ENCODE measurements at places on chromosomes 5 and 9. TPM values are rescaled to one million over a fixed set of nuclear protein-coding genes. Genes with fewer than 3 reads are reported as not detected.
A peak's percentile ranks its signal among the peaks of the same experiment; 100 is the strongest.

- DNase-seq, result no peak
Observed at GRCh38 chr5:98750693-98751092, 22.8 kb upstream of the RGMB start.

GRCh38 chr9:113154471-113154870, 3.7 kb downstream of the SLC31A2 start:
- DNase-seq, result no peak

GRCh38 chr5:125232779-125233230, 486.4 kb upstream of the ZNF608 start:
- DNase-seq, result no peak

DNA sequence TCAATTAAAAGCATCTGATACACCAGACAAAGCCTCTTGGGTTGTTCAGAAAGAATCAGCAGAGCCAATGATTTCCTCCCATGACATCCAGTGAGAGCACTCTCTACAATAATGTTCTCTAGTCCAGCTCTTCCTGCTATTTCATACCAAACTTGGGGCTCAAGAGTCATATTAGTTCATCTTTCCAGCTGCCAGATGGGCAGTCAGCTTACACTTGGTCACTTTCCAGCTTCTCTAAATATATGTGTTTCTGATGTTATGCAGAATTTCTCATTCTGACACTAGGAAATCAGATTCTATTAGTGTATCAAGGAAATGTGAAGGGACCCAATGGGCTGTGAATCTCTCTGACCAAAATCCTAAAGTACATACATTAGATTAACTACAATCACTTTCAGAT, 148.9 kb downstream of the ENC1 start:
- DNase-seq, result no peak

DNA sequence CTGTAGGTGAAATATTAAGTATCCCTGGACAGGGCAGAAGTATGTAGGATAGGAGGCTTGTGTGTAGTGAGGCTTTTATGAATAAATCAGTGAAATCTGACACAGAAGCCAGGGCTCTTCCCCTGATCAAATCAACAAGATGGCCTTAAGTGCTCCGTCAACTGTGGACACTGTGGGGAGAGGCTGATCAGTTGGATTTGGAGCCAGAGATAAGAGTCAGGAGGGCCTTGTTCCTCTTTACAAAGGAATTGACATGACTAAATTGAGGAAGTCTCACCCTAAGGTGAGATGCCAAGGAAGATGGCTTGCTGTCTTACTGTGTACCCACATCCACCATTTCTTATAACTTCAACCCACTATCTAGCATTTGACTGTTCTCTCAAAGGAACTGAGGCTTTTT, 91.6 kb upstream of the PRRC1 start:
- no peak for DNase-seq

DNA sequence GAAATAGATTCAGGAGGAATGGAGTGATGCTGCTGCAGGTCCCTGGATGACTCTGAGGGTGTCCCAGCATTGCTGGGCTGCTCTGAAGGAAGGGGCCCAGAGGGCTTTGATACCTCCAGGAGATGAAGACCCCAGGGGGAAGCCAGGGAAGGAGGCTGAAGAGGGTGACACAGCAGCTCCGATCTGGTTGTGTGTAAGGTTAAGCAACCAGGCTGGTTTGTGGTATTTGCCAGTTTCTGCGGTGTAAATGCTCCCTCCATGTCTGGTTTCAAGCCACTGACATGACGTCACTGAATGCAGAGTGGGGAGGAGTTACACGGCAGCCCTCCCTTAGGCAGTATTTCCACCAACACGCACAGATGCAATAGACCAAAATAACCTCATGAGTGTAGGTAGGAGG, 40.0 kb upstream of the ORM1 start:
- DNase-seq, result peak; percentile 26

GRCh38 chr5:82694711-82695285, 382.4 kb downstream of the TMEM167A start:
- DNase-seq, result no peak

DNA sequence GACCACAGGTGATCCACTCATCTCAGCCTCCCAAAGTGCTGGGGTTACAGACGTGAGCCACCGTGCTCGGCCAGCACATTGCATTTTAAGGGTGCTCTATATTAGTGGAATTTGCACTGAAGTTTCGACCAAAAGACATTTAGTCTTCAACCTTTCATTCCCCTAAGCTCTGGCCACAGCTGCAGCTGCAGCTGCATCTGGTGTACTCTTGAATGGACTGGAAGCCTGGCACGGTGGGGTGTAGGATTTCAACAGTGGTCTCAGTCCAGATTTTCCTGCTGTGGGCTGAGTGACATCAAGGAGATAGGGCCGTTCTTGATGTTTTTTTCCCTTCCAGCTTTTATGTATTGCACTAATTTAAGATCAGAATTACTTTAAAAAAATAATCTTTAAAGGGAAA, 255.2 kb downstream of the PDZD2 start:
- no peak for DNase-seq

DNA sequence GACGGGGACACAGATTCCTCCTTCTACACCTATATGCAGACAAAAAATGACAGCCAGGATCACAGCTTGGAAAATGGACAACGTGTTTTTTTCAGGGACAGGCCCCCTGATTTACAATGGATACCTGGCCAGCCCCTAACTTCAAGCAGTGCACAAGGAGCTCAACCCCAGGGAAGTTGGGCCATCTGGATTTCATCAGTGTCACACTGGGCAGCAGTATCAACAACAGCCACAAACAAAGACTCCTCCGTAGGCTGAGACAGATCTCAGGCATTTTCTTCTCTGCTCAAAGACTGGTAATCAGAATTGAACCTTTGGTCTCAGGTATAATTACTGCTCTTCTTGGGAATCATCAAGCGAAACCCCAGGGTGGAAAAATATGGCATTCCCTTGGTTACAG, 374.0 kb downstream of the ZNF608 start:
- no peak for DNase-seq

DNA sequence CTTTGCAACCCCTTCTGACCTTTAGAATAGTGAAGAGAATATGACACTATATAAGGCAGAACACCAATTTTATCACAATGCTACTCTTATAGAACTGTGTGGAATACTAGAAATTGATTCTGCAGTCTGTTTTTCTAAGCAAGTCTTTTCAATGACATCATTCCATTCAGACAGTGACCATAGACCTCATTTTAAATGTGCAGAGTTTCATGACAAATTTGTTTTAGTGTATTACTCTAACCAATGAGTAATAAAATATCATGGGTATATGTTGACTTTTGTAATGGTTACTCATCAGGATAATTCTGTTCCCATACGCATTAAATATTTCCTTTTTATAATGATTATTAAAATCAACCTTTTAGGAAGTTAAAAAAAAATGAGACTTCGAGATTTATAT, 219.9 kb downstream of the COX7C start:
- no peak for DNase-seq

DNA sequence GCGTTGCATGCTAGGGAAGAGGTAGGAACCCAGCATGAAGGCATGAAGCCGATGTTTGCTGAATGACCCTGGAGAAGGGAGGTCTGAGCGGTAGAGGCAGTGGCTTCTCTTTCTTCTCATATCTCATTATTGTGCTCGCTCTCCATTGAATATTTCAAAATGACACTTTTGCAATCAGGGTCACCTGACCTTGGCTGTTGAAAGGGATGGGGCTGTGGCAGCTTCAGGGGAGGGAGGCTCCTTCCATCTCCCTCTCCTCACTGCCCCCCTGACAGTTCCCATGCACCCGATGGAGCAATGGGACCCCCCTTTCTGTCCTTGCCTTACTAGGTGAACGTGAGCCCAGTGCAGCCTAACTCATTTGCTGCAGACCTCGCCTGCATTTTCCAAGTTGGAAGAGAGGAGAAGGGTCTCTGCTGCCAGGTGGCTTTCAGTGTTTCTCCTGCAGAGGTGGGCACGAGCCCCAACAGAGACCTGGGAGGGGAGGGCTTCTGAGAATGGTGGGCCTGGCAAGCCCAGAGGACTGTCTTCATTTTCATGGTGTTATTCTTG, 17.9 kb downstream of the STC2 start:
- DNase-seq, result no peak

GRCh38 chr9:18394847-18395351, 79.1 kb upstream of the ADAMTSL1 start:
- no peak for DNase-seq

DNA sequence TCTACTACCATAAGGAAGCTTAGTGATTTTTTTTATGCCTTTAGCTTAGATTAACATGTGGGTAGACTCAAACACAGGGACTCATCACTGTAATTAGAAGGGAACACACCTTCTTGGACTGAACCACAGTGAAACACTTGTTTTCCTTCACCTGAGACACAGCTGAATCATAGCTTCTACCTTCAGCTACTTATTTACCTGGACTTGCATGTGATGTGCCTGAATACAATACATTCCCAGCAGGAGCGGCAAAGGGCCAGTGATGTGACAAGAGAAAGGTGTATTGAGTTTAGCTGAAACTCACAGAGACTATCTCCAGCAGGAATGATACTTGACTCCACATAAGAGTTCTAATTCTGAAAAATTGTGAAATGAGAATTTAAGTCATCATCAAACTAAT, 37.8 kb downstream of the GRAMD2B start:
- no peak for DNase-seq

GRCh38 chr9:20693068-20693467, 9.0 kb downstream of the FOCAD start:
- no peak for DNase-seq

GRCh38 chr5:73969195-73970036, 343.4 kb downstream of the ARHGEF28 start:
- DNase-seq, result no peak

GRCh38 chr9:127216888-127217217, 47.7 kb upstream of the GARNL3 start:
- no peak for DNase-seq

DNA sequence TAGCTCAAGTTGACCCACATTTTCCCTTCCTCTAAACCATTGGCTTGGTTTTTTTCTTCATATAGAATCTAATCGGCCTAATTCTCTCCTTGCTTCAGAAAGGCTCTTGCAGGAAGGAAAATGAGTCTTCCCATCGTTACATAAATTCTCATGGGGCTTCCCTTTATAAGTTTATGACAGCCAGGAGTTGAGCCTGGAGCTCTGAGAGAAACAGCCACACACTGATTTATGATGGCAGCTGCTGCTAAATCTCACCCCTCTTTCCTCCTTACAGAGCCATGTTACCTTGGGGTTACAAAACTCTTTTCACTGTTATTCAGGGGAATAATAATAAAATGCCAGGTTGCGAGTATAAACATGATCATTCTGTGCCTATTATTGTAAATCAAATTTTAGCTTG, 5.2 kb upstream of the RNF14 start:
- no peak for DNase-seq

GRCh38 chr5:170011751-170012150, 31.5 kb upstream of the INSYN2B start:
- no peak for DNase-seq

DNA sequence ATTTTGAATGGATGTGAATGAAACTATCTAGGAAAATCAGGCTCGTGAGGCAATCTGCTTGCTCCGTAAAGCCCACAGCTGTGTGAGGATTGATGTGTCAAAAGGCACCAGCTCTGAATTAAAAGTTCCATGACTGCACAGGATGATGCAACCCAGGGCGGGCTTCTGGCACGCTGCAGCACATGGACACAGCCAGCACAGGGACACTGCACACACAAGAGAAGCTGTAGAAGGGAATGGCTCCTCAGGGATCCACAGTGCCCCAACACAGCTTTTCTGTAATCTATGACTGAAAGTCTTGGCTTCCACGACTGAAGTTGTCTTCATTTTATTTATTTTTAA, 151.0 kb downstream of the GCNT1 start:
- no peak for DNase-seq

DNA sequence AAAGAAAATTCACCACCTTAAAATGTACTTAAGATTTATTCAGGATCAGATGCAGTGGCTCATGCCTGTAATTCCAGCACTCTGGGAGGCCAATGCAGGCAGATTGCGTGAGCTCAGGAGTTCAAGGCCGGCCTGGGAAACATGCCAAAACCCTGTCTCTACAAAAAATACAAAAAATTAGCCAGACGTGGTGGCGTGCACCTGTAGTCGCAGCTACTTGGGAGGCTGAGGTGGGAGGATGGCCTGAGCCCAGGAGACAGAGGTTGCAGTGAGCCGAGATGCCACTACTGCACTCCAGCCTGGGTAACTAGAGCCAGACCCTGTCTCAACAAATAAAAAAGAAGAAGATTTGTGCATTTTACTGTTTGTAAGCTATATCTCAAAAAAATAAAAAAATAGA, 34.7 kb upstream of the GFPT2 start:
- DNase-seq, result no peak

- no peak for DNase-seq
Observed at GRCh38 chr5:36691696-36692371, 85.4 kb downstream of the SLC1A3 start.

- no peak for DNase-seq
Observed at GRCh38 chr5:71988808-71989207, 118.5 kb upstream of the MAP1B start.

- no peak for DNase-seq
Observed at GRCh38 chr5:8919096-8919495, 626.8 kb downstream of the SEMA5A start.

- DNase-seq, result no peak
Observed at GRCh38 chr9:89791754-89792153, 186.9 kb downstream of the GADD45G start.

- DNase-seq, result peak; percentile 32
Observed at GRCh38 chr5:1111241-1111726, 579 bp downstream of the SLC12A7 start.

GRCh38 chr5:132020568-132021339, 9.3 kb upstream of the ACSL6 start:
- DNase-seq, result peak; percentile 40

- DNase-seq, result no peak
Observed at GRCh38 chr5:756171-756570, 28.4 kb downstream of the ZDHHC11B start.

GRCh38 chr5:149664666-149665415, 65.3 kb upstream of the PPARGC1B start:
- no peak for DNase-seq

GRCh38 chr5:102902135-102902448, 147.0 kb downstream of the PAM start:
- no peak for DNase-seq

PCDHA8 gene
- not detected for total RNA-seq

SAPCD2 gene
- 15.4 TPM for total RNA-seq

SLC25A46 gene
- 57.4 TPM for total RNA-seq

SLC36A2 gene
- total RNA-seq, result not detected

GABRA6 gene
- not detected for total RNA-seq

TAF11L5 gene
- total RNA-seq, result not detected

PCDHB14 gene
- total RNA-seq, result not detected

PCDHB2 gene
- not detected for total RNA-seq

SPINK6 gene
- not detected for total RNA-seq

CDKN2A gene
- 1.5 TPM for total RNA-seq

OR1Q1 gene
- total RNA-seq, result not detected

DELE1 gene
- 46.4 TPM for total RNA-seq

GABRA1 gene
- not detected for total RNA-seq
